Stimulated activated naive CD4-positive, alpha-beta T cell treated with Interleukin-2 at 50 U/mL for 16 hours (primary cell): ENCODE measurements at places on chromosomes 4 and X.

GRCh38 chr4:186829097-186829496 lies 105.4 kb upstream of the FAT1 start:
- DNase-seq: no peak

- DNase-seq: no peak
Observed at GRCh38 chr4:40686081-40686913, 56.6 kb upstream of the RBM47 start.

GRCh38 chrX:116399681-116400080 lies 36.7 kb upstream of the SLC6A14 start:
- DNase-seq: no peak

- no peak for DNase-seq
Observed at GRCh38 chr4:127103681-127104115, 529.1 kb upstream of the INTU start.

GRCh38 chr4:17093481-17093880 lies 195.0 kb upstream of the LDB2 start:
- no peak for DNase-seq

DNA sequence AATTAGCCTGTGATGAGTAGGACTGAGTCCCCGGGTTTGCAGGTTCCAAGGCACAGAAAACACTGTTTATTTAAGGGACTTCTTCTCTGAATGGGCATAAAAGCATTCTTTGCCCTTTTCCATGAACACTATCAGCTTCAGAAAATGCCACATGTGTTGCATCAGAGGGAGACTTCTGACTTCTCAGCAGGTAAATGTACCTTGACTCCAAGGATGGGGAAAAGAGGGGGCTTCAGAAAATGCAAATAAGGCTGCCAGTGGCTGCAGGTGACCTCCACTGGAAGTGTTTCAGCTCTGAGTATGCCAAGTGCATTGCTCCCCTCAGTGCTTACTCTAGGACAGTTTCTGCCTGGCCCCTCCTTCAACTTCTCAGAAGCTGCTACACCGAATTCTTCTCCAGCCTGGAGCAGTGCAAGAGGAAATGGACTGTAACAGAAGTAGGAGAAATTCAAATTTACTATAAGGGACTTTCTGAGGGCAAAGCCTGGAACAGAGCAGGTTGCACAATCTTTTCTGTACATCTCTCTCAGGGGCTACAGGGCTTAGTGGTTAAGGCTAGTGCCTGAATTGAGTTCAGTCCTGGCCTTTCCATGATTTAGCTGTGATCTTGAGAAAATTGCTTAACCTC lies 233.2 kb downstream of the PTTG2 start:
- DNase-seq: no peak

DNA sequence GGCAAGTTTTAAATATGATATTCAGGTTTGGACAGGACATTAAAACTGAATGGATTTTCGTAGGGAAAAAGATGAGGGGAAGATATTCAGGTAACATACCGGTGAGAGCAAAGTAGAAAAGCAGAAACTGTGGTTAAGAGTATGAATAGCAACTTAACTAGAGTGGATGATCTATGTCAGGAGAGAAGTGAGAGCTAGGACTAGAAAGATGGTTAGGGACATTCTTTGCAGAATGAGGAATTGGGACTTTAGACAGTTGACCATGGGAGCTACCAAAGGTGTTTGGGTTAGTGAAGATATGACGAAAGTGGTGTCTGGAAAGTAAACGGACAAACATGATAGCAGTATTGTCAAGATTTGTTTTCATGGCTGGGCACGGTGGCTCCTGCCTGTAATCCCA lies 45.2 kb downstream of the ANXA5 start:
- DNase-seq: no peak

DNA sequence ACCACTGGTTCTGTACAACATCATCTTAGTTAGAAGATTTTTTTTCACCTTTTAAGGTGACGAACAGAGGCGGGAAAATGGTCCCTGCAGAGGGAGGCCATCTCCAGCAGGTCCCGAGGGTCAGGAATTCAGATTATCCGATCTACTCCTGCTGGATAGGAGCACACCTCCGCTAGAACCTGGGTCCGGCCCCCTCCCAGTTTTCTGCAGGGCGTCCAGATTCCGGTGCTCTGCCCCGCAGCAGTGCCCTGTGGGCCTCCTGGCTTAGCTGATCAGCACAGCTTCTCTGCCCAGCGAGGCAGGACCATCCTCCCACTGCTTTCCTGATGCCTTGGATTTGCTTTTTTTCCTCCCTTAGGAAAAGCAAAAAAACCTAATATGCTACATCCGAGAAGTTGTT lies 2.3 kb downstream of the TBL1X start:
- no peak for DNase-seq

DNA sequence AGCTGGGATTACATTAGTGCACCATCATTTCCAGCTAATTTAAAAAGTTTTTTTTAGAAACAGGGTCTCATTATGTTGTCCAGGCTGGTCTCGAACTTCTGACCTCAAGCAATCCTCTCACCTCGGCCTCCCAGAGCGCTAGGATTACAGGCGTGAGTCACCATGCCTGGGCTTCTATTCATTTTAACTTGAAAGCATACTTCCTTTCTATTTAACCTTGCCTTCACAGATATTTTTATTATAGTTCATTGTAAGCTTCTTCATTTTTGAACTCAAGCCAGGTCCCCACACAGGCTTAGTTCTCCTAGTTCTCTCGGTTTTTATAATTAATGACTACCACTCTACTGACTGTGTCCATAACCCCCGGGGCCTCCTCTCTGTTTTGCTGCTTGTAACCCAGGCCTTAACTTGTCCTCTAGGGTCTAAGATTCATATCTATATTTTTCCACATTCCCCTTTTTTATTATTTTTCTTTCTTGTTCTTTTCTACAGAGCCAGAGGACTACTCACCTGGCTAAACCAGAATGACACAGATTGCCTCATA lies 50.7 kb downstream of the SNX12 start:
- DNase-seq: no peak
